Kidney (tissue), 22 donors: ENCODE measurements at places on chromosomes 4 and X.

GRCh38 chr4:793941-794621 is 31.8 kb downstream of the CPLX1 start:
- DNase-seq, result no peak

- DNase-seq, result no peak
Observed at GRCh38 chrX:10986616-10987015, 124.5 kb upstream of the HCCS start.

DNA sequence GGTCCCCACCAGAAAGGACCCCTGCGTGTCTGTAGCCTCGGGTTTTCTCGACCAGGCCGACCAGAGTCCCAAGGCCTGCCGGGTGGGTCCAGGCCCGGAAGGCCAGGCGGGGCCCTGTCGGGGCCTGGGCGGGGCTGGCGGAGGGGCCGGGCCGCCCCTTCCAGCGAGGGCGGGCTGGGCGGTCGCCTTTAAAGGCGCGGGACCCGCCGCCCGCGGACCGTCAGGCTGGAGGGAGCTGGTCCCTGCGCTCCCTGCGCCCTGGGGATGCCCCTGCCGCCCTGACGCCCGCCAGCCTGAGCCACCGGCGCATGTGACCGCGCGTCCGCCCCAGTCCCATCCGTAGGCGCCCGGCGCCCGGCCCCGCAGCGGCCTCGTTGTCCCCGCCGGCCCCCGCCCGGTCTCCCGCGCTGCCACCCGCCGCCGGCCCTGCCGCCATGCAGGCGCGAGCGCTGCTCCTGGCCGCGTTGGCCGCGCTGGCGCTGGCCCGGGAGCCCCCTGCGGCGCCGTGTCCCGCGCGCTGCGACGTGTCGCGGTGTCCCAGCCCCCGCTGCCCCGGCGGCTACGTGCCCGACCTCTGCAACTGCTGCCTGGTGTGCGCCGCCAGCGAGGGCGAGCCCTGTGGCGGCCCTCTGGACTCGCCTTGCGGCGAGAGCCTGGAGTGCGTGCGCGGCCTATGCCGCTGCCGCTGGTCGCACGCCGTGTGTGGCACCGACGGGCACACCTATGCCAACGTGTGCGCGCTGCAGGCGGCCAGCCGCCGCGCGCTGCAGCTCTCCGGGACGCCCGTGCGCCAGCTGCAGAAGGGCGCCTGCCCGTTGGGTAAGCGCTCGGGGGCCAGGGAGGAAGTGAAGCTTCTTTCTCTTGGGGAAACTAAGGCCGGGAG is at the start of gene HTRA3:
TSS of gene HTRA3 (plus strand) at position 220 of the 883 bp plus-strand sequence. CDS start at position 435, 215 bp downstream.
- DNase-seq, result peak; percentile 57

- peak; percentile 66 for DNase-seq
Observed at GRCh38 chrX:153672531-153673427, 834 bp downstream of the PNCK start.

DNA sequence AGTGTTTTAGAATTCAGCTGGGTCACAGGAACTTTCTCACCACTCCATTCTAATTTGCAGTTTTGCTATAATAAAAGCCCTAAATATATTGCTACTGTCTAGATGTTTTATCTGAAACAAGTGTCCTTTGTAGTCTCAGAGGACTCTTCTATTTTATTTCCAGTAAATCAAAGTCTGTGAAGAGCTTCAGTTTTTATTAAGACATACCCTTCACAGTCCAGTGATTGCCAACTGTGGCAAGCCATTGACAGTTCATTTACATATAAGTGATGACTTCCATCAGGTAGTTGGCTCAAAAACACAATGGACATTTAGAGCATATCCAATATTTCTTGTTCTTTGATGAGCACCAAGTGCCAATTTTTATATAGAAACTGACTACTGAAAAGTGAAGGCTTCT is 466.1 kb downstream of the IQCM start:
- no peak for DNase-seq

GRCh38 chr4:59666645-59667044 is 1533.5 kb upstream of the ADGRL3 start:
- no peak for DNase-seq

GRCh38 chr4:3481113-3481531 is 18.0 kb downstream of the DOK7 start:
- no peak for DNase-seq

DNA sequence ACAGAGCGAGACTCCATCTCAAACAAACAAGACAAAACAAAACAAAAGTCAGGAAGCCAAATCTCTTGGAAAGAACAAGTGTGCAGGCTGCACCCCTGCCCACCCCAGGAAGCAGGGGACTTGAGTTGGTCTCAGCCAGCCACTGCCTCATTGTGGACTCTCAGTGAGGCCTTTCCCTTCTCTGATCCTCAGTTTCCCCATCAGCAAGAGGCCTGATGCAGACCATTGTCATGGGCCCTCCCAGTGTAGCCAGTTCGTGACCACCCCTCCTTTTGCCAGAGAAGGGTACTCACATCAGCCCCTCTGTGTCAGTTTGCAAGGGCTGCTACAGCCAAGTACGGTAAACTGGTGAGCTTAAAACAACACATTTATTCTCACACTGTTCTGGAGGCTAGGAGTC is 48.9 kb upstream of the MAMLD1 start:
- no peak for DNase-seq

GRCh38 chr4:140866492-140867005 is 110.4 kb upstream of the TBC1D9 start:
- no peak for DNase-seq

- DNase-seq, result no peak
Observed at GRCh38 chr4:182583703-182584415, 333.3 kb downstream of the DCTD start.

DNA sequence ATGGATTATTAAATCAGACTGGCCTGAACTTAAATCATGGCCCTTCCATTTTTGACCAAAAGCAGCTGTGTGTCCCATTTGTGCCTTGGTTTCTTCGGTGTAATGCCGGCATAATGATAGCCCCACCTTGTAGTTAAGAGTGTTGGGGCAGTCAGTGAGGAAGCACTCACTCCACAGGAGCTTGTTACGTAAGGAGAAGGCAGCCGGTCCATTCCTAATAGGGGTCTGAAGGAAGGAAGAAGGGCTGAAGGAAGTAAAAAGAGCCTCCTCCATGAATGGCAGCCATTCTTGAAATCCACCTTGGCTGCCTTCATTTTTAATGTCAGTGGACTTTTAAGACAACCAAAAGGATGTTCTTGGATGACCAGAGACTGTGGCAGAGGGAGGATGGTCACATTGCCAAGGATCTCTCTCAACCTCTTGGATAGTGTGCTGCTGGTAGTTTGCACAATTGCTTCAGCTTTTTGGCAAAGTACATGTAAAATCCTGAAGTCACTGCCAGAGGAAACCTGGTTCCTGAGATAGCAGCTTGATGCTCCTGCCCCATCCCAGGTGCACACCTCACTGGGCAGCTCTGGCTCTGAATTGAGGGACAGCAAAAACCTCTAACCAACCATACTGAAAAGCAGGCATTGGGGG is 113.5 kb downstream of the PTTG2 start:
- no peak for DNase-seq

GRCh38 chrX:140064993-140065392 is 99.7 kb upstream of the CXorf66 start:
- DNase-seq, result no peak

DNA sequence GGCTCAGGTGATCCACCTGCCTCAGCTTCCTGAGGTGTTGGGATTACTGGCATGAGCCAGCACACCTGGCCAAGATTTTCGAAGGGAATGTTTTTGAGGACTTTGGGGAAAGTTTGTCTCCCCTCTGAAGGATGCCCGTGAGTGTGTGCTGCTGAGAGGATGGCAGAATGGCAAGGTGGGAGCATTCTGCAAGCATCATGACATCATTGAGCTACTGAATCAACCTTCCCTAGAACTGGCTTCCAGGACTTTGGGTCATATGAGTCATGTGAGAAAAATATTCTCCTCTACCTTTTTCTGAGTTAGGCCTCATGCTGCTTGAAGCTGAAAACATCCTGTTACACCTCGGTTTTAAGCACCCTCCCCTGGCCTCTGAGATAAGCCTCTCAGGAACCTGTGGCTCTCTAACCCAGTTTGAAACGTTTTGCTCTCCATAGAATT is 31.0 kb downstream of the TMEM131L start:
- no peak for DNase-seq

GRCh38 chrX:12770440-12770839 is 20.8 kb upstream of the PRPS2 start:
- peak; percentile 38 for DNase-seq

DNA sequence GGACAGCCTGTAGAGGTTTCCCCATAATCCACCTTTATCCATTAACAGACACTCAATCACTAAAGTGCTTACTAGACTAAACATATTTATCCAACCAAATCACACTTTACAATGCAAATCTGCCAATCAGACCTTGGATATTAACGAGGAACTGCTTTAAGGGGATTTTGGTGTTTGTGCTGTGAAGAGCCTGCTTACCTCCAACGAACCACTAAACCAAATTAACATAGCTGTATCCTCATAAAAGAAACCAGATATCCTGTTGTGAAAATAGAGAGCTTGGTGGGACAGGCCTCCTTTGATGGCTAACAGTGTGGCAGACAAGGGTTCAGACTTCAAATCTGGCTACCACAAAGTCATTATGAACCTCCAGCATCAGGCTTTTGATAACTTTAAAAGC is 252.6 kb upstream of the HAND2 start:
- no peak for DNase-seq

GRCh38 chrX:69311936-69312670 is 146.8 kb upstream of the PJA1 start:
- DNase-seq, result no peak

GRCh38 chr4:103721251-103721650 is 1.5 kb upstream of the TACR3 start:
- DNase-seq, result no peak

- DNase-seq, result no peak
Observed at GRCh38 chrX:147853701-147854100, 58.0 kb upstream of the FMR1 start.

- no peak for DNase-seq
Observed at GRCh38 chr4:6964858-6965257, 55.2 kb downstream of the TBC1D14 start.

DNA sequence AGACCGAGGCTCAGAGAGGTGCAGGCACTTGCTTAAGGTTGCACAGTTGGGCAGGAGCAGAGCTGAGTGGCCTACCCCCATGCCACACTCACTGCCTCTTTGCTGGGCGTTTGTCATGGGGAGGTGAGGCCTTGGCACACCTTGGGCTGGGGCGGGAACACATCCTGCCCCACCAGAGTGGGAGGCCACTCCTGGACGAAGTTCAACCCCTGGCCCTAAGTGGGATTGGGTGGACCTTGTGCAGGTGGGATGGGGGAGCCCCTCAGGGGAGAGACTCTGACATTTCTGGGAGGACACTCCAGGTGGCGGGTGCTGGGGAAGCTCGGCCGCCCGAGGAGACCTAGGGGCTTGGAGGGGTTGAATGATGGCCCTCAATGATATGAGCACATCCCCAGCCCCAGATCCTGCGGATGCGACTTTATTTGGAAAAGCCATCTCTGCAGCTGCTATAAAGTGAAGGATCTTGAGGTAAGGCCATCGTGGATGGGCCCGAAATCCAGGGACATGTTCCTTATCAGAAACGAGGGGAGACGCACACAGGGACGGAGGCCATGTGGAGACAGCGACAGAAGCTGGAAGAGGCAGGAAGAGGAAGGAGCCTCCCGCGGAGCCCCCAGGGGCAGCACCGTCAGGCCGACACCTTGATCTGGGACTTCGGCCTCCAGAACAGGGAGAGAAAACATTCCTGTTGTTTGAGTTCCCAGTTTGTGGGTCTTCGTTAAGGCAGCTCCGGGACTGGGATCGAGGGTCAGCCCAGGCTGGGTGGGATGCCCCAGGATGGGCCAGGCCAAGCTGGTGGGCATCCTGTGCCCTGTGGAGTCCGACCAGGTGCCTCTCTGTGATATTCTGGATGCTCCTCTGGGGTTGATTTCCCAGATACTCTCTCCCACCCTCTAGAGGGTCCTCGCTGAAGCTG is 111.6 kb upstream of the LRPAP1 start:
- peak; percentile 55 for DNase-seq

DNA sequence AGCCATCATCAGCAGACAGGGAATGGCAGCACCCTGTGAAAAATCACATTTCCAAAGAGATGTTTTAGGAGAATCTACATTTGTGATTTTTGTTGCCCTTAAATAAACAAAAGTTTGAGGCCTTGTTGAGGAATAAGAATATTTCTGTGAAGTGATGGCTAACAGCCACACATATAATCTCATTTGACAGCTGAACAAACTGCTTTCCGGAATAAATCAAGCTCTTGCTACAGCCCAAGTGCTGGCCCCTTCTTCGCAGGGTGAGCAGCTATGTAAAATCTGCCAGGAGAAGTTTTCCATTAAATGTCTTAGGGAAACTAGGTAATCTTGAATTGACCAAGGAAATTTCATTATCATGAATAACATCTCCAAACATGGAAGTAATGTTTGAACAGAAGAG is 106.4 kb upstream of the GPM6B start:
- no peak for DNase-seq
